AG09319 (cell line): ENCODE measurements at places on chromosomes 6 and 20.

- no peak for DNase-seq
Observed at GRCh38 chr20:54646156-54646517, 170.7 kb downstream of the DOK5 start.

DNA sequence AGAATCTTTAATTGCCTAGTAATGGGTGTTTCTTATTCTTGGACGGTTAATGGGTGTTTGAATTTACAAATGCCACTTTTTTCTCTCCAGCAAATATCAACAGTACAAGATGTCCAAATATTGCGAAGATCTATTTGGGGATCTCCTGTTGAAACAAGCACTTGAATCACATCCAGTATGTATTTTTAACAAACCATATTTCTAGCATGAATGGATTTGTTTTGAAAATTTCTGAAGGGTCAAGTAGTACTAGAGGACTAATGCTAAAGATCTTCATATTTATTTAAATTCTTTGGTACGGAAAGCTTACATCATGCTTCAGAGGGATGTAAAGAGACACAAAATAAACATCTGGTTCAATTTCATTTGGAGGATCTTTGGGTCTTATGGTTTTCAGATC is 123.9 kb upstream of the LAMP5 start:
- no peak for DNase-seq

GRCh38 chr6:137751768-137752560 is 115.1 kb upstream of the TNFAIP3 start:
- no peak for DNase-seq

GRCh38 chr6:48834706-48835105 is 628.3 kb downstream of the MMUT start:
- DNase-seq, result no peak

DNA sequence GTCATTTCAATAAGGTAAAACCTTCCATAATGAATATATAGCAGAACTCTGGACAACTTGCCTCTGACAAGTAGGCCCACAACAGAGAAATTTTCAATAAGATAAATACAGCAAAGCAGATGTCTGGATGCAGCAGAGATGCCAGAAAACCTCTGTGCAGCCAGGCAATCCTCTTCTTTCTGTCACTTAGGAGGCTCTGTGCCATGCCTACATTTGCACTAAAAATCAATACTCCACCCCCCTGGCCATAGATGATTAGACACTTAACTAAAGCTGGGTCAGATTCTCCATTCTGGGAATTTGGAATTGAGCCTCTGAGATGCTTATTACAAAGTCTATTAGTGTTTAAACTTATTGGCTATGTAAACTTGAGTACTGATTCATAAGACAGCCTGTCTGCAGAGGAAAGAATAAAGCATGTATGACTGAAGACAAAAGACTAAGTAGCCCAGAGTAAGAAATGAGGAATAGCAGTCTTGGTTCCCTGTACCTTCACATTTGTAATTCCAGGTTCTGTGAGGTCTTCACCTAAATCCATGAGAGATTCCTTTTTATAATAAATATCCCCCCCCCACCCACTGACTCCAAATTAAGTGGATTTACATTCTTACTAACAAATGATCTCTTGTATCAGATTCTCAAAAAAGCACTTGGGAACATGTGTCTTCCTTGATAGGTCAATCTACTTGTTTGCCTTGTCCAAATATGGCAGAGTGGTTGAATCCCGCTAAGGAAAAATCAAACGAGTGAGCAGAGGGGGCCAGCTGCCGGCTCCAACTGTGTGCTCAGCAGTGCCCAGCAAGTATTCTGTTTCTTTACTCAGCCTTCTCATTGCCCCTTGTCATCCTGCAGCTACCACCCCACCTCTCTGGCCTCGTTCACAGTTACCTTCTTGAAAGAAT is 20.4 kb downstream of the MAN1A1 start:
- no peak for DNase-seq

- DNase-seq, result no peak
Observed at GRCh38 chr6:4012826-4013225, 66.1 kb downstream of the FAM217A start.

GRCh38 chr6:41527721-41528408 is 18.3 kb upstream of the FOXP4 start:
- DNase-seq, result no peak

DNA sequence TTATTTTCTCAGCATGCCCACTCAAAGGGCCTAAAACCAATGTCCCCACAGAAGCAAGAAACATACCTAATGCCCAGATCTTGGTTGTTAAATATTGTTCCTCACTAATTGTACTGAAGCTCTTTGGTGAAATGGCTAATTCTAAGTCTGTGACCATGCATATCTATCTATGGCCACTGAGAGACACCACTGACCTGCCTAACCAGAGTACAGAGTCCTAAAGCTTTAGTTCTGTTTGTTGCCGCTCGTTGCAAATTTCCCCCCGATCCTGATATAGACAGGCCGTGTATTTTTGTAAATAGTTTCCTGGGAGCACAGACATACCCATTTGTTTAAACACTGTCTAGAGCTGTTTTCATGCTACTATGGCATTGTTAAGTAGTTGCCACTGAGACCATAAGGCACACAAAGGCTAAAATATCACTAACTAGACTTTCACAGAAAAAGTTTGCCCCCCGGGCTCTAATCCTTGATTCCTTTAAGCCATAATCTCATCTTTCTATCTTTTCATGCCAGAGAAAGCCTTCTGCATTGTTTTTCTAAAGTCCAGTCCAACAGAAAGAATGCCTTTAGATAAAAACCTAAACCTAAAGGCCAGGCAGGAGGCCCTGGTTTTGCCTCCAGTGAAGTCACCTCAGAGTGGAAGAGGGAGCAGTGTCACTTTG is 48.7 kb downstream of the DNAAF9 start:
- no peak for DNase-seq

- DNase-seq, result no peak
Observed at GRCh38 chr20:21053002-21053762, 53.0 kb downstream of the LINC00237 start.

GRCh38 chr6:119012521-119012920 is 65.9 kb downstream of the FAM184A start:
- DNase-seq, result no peak

- DNase-seq, result no peak
Observed at GRCh38 chr20:20461551-20461950, 93.6 kb downstream of the INSM1 start.

DNA sequence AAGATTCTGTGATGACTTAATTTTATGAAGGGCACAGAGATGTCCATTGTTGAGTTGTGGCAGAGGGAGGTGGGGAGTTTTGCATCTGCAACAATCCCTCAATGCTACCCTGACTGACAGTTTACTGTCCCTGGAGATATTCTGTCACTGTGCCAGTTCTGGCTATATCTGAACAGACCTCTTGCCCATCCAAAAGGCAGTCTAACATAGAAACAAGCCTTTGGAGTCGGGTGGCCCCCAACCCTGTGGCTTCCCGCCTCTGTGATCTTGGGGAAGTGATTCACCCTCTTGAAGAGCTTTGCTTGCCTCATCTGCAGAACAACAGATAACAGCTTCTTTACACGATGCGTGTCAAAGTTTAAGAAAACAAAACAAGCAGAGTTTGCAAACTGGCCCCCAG is 3.8 kb upstream of the E2F1 start:
- DNase-seq, result no peak

- DNase-seq, result no peak
Observed at GRCh38 chr6:108953681-108954080, 105.5 kb downstream of the ARMC2 start.

GRCh38 chr6:87391334-87391733 is 16.4 kb upstream of the CFAP206 start:
- DNase-seq, result no peak

DNA sequence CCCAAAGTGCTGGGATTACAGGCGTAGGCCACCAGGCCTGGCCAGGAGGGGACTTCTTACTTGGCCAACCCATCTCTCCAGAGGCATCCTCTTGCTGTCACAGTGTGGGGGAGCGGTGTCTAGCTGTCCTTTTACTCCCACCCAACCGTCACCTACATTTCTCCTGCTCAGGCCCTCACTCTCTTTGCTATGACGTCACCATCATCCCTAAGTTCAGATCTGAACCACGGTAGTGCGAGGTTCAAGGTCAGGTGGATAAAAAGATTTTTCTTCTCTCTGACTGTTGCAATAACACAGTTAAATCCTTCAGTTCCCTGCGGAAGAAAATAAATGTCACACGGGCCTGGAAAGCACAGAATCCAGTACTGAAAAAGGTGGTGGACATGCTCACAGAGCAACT is 7.3 kb upstream of the RAET1L start:
- no peak for DNase-seq

- peak; percentile 28 for DNase-seq
Observed at GRCh38 chr6:153167061-153167891, 36.2 kb upstream of the RGS17 start.

GRCh38 chr6:70409216-70409615 is 4.1 kb upstream of the FAM135A start:
- DNase-seq, result no peak

DNA sequence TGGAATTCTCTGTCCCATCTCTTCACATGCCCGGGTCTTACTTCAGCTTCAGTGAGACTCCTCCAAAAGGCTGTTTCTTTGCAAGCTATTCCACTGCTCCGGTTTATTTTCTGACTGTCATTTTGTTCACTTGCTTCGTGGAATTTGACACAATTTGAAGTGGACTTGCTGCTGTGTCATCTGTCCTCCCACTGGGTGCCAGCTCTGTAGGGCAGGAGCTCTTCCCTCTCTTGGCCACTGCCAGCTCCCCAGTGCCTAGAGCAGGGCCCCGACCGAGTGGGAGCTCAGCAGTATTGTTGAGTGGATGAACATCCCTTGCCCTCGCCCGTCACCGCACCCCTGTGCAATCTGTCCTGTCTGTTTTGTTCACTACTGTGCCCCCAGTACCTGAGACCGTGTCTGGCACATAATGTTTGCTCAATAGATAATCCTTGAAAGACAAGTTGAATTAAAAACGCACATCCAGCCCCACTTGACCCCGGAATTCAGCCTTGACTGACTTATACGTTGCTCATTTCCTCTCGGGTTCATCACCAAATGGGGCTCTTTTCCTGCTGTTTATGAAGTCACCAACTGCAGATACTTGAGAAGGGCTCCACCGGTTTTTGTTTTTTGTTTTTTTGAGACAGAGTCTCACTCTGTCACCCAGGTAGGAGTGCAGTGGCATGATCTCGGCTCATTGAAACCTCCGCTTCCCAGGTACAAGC is 170.3 kb upstream of the KCNG1 start:
- no peak for DNase-seq

DNA sequence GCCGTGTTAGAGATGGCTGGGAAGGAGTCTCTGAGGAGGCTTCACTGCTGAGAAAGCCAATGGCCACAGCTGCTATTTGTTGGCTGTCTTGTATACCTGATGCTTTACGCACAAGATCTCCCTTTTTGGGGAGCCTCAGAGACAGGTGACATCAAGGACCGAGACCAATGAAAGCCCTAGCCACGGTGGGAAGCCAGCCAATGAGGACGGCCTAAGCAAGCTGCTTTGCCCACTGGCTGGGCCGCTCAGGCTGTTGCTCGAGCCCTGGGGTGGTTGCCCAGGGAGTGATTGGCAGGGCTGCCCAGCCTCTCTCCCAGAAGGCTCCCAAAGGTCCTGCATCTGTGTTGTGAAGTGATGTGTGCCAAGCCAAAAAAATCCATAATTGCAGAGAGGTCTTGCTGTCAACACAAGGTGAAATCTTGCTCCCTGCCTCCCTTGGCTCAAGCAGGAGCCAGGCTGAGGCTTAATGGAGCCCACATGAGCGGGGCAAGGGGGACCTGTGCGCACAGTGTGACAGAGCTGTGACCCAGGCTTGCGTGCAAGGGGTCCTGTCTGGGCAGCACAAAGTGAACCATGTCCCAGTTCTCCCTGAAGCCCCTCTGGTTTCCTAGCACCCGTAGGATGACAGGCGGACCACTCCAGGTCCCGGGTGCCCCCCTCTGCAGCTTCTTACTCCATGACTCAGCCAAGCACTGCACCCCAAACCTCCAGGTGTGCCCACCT is 4.3 kb downstream of the MMP24OS start:
- no peak for DNase-seq

GRCh38 chr6:41872147-41872546 is 23.0 kb downstream of the USP49 start:
- DNase-seq, result no peak

DNA sequence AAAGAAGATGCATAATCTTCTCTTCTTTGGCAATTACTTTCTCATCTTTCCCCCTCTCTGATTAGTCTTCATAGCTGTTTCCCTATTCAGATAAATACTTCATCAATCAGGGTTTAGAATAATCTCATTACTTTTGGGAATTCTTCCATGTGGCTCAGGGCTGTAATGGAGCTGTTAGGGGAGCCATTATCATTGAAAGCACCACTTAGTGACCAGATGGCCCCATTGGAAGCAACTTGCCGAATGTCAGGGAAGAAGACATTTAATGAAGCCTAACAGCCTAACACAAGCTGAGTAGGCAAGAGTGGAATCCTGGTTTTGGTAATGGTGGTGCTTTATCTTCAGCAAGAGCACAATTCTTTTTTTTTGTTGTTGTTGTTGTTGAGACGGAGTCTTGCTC is 45.0 kb downstream of the TIAM2 start:
- DNase-seq, result no peak

GRCh38 chr6:5580736-5581581 is 319.6 kb downstream of the FARS2 start:
- no peak for DNase-seq

DNA sequence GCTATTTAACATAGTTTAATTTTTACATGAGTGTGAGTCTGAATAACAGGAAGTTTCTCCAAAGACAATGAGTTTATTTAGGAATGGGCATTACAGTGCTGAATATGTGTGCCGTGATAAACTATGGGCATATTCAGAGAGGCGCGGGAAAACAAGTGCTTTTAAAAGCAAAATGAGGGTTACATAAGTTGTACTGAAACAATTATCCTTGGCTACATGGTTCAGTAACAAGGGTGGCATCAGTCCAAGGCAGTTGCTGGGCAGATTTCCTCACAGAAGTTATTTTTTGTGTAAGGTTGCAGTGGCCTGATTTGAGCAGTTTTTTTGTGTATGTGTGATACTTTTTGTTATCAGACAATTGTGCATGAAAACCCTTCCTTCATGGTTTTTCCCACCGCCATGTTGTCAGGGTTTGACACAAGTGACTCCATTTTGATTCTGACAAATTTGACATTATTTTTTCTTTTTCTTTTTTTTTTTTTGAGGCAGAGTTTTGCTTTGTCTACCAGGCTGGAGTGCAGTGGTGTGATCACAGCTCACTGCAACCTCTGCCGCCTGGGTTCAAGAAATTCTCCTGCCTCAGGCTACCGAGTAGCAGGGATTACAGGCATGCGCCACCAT is 22.3 kb upstream of the PXDC1 start:
- peak; percentile 77 for DNase-seq

DNA sequence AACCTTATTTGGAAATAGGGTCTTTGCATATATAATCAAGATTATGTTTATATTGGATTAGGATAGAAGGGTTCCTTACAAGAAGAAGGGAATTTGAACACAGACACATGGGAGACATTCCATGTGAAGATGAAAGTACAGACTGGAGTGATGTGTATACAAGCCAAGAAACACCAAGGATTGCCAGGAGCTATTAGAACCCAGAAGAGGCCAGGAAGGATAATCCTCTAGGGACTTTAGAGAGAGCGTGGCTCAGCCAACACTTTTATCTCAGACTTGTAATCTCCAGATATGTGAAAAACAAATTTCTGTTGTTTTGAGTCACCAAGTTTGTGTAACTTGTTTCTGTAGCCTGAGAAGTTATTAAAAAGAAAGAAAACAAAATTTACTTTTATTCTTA is 1173.9 kb upstream of the CITED2 start:
- DNase-seq, result no peak
